ENCODE measurements at places on chromosomes 12 and 14.

GRCh38 chr12:80413462-80413861 lies 30.6 kb upstream of the PTPRQ start:
- DNase-seq, result no peak

DNA sequence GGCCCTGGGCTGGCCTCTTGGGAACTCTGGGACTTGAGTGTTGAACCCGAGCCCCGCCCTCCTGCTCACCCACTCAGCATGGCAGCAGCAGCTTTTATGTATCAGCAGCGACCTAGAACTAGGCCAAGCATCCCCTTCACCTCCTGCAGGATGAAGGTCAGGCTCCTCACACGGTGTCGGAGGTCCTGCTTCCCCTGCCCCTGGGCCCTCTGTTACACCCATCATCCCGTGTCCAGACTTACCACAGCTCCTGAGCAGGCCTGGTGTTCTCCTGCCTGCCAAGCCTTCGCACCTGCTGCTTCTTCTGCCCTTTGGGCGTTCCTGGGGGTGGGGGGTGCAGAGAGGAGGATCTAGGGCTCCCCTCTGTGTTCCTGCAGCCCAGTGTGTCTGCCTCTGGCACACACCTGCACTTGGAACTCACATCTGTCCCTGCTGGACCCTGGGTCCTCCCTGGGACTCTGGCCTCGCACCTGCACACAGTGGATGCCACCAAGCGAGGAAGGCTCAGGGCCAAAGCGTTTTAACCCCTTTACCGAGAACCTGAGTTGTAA lies 80.3 kb downstream of the PAPOLA start:
- no peak for DNase-seq

GRCh38 chr14:51095854-51096823 lies 1.2 kb upstream of the TRIM9 start:
- DNase-seq, result peak; percentile 23

DNA sequence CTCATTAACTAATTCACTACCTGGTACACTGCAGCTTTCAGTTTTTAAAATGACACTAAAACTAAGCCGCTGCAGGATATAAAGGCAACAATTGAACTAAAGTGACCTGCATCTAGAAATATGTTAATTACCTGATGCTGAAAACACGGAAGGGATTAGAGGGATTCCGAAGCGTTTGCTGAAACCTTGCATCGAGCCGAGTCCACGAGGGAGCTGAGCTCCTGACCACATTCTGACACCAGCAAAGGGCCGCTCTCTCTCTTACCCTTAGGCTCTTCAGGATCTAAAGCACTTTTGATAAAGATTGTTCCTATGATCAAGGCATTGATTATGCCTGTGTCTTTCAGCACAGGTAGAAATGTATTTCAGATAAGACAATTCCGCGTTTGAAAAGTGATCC lies 59.5 kb upstream of the CDKN3 start:
- DNase-seq, result no peak

- no peak for DNase-seq
Observed at GRCh38 chr12:46494424-46494823, 121.9 kb upstream of the SLC38A2 start.

GRCh38 chr14:59254911-59255545 lies 66.6 kb downstream of the DAAM1 start:
- DNase-seq, result peak; percentile 49

GRCh38 chr12:76417116-76417515 lies 68.9 kb upstream of the BBS10 start:
- no peak for DNase-seq

DNA sequence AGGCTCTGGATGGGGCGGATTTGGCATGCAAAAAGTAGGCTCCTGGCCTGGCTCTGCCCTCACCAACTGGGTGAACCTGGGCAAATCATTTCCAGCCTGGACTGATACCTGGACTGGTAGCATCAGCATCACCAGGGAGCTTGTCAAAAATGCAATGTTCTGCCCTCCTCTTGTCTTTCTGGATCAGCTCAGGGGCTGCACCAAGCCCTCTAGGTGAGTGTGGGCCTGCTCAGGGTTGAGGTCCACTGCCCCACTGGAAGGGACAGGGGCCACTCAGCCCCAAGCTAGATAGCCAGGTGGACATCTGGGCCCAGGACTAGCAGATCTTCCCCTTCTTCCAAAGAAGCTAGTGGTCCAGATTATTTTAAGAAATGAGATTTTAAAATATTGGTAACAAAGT lies 99.6 kb downstream of the RBM19 start:
- no peak for DNase-seq

- no peak for DNase-seq
Observed at GRCh38 chr12:93706824-93707223, 29.6 kb downstream of the CRADD start.

DNA sequence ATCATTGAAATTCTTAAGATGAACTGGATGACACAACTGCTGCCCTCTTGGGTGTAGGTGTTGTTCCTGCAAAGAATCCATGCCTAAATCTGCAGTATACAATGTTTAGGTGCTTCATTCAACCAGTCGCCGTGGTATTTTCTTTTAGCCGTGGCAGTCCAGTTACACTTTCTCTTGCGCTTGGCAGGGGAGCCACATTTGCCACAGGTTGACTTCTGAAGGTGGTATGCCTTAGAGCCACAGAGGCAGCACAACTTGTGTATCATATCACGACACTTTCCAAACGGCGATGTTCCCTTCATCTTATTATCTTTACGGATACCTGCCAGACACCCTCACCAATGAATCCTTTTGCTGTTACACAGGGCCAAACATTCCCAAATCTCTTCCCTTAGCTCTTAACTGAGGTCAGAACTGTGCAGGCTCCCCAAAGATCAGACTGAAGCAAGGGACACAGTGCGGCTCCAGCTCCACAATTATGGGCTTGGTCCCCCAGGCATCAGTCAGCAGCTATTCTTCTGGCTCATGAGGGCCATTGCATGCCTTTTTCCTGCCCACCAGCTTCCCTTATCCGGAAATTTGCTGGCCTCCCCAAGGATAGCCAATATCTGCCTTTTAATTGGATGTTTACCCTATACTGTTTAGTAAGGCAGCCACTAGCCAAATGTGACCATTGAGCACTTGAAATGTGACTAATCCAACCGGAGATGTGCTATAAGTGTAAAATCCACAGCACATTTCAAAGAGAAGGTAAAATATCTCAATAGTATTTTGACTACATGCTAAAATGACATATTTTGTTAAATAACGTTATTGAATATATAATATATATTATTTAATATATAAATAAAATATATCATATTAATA lies 50.7 kb downstream of the SENP1 start:
- no peak for DNase-seq

GRCh38 chr12:122123051-122123760 lies 44.6 kb downstream of the MLXIP start:
- DNase-seq, result peak; percentile 78

GRCh38 chr12:11769723-11770514 lies 120.4 kb downstream of the ETV6 start:
- DNase-seq, result no peak

- no peak for DNase-seq
Observed at GRCh38 chr12:73240110-73240509, 967.9 kb downstream of the TRHDE start.

- DNase-seq, result no peak
Observed at GRCh38 chr12:120429368-120429767, 8.5 kb upstream of the COX6A1 start.

- DNase-seq, result peak; percentile 31
Observed at GRCh38 chr12:92927436-92928281, 1.4 kb downstream of the EEA1 start.

DNA sequence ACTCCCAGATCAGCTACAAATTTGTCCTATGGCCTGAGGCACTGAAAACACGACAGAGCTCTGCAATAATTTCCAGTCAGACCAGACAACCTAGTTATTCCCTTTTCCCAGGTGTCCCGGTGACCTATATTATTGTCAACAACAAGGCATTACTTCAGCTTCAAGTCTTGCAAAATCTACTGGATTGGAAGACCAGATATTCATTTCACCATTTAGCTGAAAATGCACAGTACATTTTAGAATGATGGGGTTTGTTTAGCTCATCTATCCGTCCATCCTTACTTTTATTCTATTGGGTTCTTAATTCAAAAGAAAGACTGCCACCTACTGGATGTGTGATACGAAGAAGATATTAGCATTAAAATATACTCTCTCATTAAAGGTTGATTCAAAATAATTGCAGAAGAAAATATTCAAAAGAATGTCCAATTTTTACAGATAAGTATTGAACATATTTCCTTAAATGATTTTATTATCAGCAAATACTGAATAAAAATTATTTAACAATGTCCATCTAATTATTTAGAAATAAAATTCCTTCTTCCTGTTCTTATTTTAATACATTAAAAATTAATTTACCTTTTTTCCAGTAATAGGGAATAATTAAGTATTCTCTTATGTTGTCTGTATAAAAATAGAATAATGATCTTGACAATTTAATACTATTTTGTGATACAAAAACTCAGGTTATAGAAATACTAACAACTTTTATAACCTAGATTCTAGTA lies 244.9 kb upstream of the LRIG3 start:
- DNase-seq, result peak; percentile 33

DNA sequence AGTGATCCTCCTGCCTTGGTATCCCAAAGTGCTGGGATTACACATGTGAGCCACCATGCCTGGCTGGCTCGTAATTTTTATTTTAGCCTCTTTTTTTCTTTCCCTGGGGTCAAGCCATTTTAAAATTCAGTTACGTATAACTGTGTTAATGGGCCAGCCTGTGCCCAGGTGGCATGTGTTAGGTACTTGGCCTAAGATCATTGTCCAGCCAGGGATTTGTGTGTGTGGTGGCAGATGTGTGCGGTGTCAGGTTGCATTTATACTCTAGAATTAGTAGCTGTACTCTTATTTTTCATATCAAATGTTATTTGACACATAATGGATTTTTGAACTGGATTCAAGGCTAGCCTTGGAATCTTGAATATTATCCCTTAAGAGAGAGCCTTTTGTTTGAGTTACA lies 69.3 kb downstream of the FBXO34 start:
- no peak for DNase-seq

DNA sequence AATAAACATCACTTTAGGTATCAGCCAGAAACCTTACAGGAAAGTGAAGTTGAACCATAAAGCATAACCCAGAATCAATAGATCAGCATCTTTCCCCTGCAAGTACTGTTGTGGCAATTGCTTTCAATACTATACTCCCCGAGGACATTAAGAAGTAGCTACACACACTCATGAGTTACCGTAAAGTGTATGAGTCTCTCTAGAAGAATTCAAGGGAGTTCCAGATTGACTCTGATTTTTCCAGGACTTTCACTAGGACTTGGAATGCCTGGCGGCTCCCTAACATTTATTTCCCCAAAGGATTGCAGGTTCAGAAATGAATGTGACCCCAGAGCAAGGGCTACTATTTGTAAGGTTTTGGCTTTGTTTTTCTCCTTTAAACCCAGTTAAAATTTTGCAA lies 465.4 kb upstream of the MDGA2 start:
- no peak for DNase-seq

DNA sequence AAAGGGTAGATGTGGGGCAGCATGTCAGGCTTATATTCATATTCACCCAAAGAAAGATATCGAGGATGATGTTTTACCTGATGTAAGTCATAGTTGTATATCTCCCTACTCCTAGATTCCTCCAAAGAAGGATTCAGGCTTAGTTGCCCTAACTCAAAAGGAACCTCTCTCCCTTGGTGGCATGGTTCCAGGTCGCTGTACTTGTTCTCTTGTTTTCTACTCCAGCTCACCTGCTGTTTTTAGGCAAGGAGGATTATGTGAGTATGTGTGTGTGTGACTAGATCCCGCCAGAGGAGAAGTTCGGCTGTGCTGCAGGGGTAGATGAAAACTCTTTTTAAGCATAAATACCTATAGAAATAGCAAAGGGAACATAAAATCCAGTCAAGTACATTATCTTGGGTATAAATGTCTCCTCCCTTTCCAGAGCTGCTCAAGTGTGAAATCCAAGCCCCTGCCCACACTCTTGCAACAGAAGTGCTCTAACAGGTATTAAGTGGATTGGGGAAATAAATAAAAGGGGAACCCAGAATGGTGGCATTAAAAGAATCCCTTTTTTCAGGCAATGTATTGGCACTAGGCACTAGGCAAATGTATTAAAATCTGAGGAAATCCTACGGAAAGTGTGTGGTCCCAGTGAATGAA lies 375.7 kb downstream of the ZFP36L1 start:
- no peak for DNase-seq

- peak; percentile 20 for DNase-seq
Observed at GRCh38 chr14:58533446-58533845, 104.3 kb upstream of the DACT1 start.

DNA sequence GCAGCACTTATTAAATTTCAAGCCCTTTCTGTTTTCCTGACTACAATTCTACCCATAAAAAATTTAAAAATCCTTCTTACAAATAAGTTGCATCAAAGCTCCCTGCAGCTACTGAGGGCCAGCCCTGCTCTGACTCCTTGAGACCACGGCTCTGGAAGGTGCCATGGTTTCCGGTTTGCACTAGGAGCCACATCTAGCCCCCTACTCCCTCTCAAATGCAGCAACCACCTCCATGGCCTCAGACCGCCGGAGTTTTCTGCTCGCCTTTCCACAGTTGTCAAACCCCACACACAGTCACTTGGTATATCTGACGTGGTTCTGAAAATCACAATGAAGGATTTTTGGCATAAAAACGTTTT lies 30.1 kb downstream of the P2RX4 start:
- DNase-seq, result no peak

DNA sequence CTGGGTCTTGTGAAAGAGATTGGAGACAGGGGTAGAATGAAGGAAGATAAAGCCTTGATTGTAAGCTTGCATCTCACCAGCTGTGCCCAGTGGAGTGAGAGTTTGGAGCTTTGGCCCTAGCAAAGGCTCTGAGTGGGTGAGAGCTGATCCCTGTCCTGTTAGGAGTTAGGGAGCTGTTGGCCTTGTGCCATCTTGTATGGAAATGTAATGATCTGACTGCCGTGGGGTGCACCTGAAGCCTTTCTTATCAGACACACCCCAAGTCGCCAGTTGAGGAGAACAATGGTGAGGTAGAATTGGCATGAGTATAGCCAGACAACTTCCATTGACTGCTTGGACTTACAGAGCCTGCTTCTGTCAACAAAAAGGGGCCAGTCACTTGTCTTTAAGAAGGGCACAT lies 130.1 kb downstream of the PRKCH start:
- no peak for DNase-seq

- DNase-seq, result no peak
Observed at GRCh38 chr12:55693323-55694187, 14.1 kb downstream of the ITGA7 start.

GRCh38 chr12:53004178-53004577 lies 2.1 kb upstream of the EIF4B start:
- no peak for DNase-seq

GRCh38 chr14:92538412-92538985 lies 24.9 kb downstream of the RIN3 start:
- DNase-seq, result no peak

Measured in muscle of arm (tissue), 14 donors.